ENCODE measurements at places on chromosomes 4 and X.
A peak's percentile ranks its signal among the peaks of the same experiment; 100 is the strongest.

- no peak for ATAC-seq
Measured at GRCh38 chrX:1466971-1467561, 14.4 kb upstream of the ASMTL start.

DNA sequence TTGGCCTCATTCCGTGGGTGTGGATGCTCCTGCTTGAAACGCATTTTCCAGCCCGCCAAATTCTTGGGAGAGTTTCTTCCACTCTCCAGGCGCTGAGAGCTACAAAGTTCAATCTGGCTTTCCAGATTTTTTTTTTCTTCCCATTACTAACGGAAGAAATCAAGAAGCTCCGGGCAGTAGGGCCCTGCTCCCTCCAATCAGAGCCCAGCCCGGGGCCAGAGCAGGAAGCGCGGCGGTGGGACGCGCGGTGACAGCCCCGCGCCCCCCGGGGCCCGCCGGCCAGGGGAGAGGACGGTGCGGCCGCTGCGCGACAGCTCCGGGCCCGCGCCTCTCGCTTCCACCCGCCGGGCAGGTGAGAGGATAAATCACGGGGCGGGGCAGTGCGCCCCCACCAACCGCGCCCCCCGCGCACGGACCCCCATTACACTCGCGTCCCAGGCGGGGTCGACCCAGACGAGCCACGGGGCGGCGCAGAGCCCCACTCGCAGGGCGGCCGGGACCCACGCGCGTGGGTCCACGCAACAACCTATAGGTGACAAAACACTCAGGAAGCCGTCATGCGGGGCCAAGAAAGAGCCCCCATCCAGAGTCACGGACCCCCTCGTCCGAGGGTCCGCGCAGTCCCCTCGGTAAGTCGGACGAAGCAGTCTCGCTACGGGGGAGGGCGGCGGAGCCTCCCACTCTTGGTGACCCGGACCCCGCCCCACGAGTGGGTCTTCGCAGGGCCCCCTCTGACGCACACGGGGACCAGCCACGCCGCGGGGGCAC, 868 bp downstream of the AFAP1 start:
- ATAC-seq, result peak; percentile 24

DNA sequence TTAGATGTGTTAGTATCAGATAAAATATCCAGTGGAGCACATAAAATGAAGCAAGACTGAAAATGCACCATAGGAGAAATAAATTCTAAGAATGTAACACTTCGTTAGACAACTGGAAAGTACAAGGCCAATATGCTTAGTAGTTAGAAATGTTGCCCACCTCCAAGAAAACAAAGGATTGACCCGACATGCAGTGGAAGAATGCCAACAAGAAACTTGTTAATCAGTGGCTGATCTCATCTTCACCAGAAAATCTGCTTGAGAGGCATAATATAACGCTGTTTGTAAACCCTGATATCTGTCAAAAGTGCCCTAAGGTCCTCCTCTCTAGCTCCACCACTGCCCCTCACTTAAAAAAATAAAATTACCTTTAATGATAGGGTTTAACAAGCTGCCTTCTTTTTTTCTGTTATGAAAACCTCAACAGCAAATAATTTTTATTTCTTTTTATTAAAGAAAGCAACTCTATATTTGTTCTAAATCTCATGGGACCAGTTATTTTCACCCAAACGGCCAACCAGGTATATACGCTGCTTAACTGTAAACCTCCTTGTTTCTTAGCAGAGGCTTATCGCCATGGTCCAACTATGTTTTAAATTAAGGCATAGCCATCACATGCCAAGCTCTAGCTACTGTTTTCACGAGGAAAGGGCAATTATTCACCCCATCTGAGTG, 1.8 kb downstream of the RASGEF1B start:
- no peak for ATAC-seq

DNA sequence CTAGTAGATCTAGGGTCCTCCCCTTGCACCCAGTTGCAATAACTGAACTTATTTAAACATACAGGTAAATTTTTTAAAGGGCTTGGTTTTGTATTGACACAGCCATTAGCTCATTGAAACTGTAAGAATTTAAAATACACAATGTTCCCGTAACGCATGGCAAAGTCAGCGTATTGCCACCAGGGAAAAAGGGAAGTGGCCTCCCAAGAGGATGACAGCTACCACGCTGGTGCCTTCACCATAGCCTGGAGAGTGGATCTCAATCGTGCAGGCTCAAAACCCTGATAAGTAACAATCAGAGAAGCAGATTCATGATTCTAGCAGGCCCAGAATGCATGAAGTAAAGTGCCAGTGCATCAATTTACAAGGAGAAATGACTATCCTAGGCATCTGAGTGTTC, 49.4 kb upstream of the RELL1 start:
- ATAC-seq, result no peak

- ATAC-seq, result no peak
Measured at GRCh38 chr4:168931215-168931650, 78.8 kb downstream of the CBR4 start.

DNA sequence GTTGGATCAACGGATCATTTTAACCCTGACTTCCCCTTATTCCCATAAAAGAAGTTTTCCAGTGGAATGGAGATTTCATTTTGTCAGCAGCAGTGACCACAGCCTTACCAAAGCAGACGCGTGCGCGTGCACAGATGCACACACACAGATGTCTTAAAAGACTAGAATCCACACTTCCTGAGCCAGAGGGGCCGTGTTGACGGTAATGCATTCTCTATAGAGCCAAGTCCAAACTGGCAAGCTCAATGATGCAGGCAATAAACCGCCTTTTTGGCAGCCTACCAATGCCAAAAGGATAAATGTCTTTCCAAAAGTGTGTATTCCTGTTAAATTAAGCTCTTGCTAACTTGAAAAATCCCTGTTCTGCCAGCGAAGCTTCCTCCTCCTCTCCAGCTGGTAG, 18.8 kb upstream of the CLDN34 start:
- ATAC-seq, result no peak

- ATAC-seq, result no peak
Measured at GRCh38 chr4:123390846-123391456, 5.6 kb upstream of the SPRY1 start.

DNA sequence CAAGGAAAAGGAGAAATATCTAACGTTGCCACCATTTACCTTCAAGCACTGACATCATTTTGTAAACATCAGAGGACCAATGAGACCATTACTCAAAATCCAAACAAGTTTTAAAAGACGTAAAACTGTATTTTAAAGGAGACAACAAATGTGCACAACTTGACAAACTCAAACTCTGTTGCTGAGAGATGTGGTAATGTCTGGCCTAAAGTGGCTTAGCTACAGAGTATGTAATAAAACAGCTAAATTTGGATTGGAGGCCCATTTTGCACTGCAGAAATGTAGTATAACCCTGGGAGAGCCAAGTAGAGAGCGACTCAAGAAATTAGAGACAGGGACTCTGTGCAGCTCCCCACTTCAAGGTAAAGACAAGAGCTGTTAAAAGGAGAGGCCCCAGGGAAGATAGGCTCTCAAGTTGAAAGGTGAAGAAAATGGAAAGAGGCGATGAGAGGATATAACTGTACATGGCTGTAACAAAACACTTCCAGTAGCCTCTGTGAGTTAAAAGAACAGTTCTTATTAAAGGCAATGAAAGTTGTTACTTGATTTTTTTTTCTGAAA, 20.3 kb downstream of the UNC5C start:
- ATAC-seq, result no peak

DNA sequence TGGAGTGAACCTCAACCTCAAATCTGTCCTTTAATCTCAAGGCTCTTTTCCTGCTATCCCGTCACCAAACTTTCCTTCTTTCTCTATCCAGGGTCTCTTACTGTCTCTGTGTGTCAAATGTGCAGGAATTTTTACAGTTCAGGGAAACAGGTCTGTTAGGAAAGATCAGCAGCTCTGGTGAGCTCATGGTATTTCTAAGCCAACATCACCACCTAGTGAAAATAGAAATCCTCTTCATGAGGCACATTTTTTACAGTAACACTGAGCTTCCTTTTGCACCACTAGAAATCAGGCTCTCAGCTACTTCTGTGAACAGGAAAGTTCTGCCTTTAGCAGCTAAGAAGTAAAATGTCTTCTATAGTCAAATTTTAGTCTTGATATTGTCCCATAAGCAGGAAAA, 39.6 kb downstream of the NUDT11 start:
- ATAC-seq, result peak; percentile 62

- no peak for ATAC-seq
Measured at GRCh38 chr4:4524364-4524763, 17.5 kb downstream of the STX18 start.

DNA sequence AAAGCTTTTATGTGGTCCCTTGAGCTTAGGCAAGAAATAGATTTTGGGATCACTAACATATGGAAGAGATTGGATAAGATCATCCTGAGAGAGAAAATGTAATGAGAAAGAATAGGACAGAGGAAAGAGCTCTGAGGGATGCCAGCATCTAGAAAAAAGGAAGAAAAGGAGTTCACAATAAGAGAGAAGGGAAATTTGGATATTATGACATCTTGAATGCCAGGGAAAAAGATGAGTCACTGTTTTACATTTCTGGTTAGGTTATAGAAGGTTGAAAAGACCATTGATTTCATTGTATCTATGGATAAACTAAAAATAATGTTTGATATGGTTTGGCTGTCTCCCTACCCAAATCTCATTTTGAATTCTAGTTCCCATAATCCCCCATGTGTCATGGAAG, 208.5 kb downstream of the MAD2L1 start:
- no peak for ATAC-seq

GRCh38 chrX:39616098-39616729, 481.5 kb downstream of the BCOR start:
- ATAC-seq, result no peak

- ATAC-seq, result no peak
Measured at GRCh38 chr4:24913119-24913485, 260 bp upstream of the CCDC149 start.

DNA sequence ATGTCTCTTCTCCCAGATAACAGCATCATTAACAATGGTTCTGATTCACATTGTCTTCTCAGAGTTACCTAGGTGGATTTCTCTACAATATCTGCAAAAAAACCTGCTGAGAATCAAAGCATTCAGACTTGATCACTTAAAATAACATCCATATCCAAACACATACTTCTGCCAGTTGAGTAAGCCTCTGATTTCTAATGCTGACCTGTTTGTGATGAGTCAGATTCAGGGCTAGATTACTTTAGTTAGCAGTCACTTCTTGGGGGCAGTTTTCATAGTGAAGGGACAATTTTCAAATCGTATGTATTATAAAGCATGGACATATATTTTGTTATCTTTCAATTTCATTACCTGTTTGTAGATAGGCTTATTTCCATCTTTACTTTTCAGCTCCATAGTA, 35.5 kb downstream of the CCNI start:
- ATAC-seq, result no peak

GRCh38 chr4:105600951-105601350, 48.5 kb downstream of the ARHGEF38 start:
- no peak for ATAC-seq

GRCh38 chr4:187826725-187827124, 168.8 kb upstream of the ZFP42 start:
- ATAC-seq, result no peak

- peak; percentile 100 for ATAC-seq
Measured at GRCh38 chr4:82739287-82740190, 59.1 kb downstream of the SCD5 start.

DNA sequence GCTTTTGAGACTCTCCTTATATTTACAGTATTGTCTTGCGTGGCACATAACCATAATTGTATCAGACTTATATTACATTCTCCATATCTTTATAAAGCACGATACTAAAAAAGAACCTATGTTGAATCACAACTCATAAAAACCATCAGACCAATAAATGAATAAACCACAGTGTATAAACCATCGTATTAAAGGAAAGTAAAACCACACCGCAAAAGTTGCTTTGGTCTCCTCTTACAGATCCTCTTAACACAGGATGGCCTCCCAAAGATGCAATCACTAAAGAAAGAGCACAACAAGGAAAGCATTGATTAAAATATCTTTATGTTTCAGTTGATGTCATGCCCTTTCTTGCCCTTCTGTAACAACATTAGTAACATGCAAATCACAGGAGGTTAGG, 437.9 kb downstream of the AFF2 start:
- ATAC-seq, result no peak

DNA sequence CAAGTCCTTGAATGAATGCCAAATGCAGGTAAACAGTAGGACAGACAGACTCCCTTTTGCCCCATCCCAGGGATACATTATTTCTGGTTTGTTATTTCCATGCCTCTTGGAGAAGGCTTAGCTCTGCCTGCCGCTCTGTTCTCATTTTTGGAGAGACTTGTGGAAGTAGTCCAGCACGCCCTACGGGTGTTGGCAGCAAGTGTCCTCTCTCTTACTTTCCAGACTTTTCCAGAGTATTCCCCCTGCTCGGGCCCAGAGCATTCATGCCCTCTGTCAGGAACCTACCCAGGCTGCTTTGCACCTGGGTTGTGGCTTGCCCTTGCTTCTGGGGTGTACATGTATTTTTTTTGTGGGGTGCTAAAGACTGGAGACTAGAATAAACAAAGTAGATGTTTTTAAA, 15.3 kb downstream of the SLC34A2 start:
- no peak for ATAC-seq

- no peak for ATAC-seq
Measured at GRCh38 chrX:47483306-47484268, 565 bp upstream of the ZNF41 start.

GRCh38 chrX:49176421-49177326, 5.0 kb downstream of the PLP2 start:
- no peak for ATAC-seq

DNA sequence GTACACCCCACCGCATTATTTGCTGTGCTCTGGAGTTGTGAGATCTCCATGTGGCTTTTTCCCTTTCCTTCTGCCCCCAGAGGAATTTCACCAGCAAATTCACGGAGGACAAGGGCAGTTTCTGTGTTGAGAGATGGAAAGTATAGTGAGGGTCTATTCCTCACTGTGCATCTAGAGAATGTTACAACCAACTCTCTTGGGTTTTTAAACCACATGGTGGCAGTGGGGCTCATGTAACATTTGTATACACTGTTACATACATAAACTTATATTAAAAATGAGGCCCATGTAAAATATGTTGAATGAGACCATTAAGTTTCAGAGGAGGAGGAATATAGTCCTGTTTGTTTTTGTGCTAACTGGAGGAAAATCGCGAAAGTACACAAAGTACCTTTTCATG, 909 bp upstream of the PRKG2 start:
- no peak for ATAC-seq

GRCh38 chr4:33494150-33494549, 2750.2 kb downstream of the ARAP2 start:
- peak; percentile 84 for ATAC-seq

GRCh38 chrX:116238567-116239255, 68.2 kb downstream of the AGTR2 start:
- no peak for ATAC-seq

- no peak for ATAC-seq
Measured at GRCh38 chr4:156176896-156177295, 223.2 kb upstream of the CTSO start.

GRCh38 chrX:71809886-71810285, 46.7 kb downstream of the CXorf49B start:
- ATAC-seq, result no peak

Measured in motor neuron (in vitro differentiated cells).